Adipocyte (in vitro differentiated cells): ENCODE measurements at places on chromosomes 1 and 21.

DNA sequence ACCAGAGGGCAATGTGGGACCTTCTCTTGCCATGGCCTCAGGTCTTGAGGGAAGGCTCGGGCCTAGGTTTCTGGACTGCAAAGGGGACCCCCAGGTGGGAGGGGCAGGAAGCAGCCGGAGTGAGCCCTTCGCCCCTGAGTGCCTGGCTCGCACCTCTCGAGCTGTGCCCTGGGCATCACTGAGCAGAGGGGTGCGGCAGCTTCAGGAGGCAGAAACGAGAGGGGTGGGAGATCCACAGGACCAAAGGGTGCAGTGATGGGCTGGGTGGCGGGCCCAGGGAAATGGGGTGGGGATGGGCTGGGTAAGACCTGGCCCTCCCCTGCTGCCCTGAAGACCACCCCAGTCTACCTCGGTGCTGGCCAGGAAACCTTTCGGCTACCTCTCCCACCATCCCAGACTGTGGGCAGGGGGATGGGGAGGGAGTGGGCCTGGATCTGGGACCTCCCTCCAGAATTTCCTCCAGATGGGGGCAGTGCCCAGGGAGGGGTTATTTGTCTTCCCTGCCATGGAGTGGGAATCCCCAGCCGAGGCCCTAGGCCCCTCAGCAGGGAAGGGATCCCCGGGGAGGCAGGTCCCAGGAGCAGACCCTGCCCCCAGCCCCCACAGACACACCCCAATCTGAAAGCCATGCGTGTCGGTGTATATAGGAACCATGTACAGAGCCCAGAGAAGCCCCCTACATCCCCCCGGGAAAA is 21.3 kb downstream of the A3GALT2 start:
- DNase-seq, result no peak

- DNase-seq, result no peak
Measured at GRCh38 chr21:44896561-44897286, 23.2 kb upstream of the PTTG1IP start.

DNA sequence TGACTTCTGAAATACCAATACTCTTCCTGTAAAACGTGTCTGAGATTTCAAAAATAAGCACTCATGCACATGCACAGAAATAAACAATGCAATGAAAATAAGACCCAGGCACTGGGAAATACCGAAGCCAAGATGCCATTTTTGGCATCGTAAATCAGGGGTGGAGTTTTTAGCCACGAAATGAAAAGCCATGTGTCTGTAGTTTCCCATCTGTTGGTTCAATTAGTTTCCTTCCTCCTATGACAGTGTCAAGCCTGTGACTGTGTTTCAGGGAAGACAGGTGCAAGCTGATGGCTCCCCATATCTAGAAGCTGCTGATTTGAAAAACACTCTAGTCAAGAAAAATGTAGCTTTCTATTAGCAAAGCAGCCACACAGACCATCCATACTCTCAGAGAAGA is 480.4 kb upstream of the CAMK1G start:
- DNase-seq, result no peak

DNA sequence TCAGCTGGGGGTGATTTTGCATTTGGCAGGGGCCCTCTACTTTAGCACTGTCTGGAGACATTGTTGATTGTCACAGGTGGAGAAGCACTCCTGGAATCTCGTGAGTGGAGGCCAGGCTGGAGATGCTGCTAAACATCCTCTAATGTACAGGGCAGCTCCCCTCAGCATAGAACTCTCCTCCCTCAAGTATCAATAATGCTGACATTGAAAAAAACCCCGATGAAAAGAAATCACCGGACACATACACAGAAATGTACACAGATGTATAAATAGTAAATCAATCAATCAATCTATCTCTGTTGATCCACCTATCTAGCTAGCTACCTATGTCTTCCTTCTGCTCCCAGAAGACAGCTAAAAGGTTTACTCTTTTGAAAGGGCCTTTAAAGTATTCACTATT is 89.4 kb upstream of the KCNJ15 start:
- no peak for DNase-seq

DNA sequence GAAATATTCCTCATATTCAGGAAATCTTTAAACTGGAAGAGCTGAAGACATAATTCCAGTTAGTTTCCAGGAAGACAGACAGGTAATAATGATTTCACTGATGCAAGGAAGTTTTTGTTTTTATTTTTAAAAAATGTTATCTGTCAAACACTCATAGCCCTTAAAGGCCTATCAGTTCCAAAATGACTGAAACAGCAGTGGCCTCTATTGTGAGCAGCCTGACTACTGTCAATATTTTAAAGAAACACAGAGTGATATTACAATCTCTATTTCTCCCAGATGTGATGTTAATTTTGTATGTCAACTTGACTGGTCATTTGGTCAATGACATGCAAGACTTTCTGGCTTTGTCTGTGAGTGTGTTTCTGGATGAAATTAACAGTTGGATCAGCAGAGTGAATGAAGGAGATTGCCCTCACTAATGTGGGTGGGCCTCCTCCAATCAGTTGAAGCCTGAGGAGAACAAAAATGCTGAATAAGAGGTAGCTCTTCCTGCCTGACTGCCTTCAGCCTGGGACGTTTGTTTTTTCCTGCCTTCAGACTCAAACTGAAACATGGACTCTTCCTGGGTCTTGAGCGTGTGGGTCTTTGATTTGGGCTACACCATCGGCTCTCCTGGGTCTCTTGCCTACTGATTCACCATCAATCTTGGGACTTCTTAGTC is 31.3 kb upstream of the SLC30A10 start:
- no peak for DNase-seq

- no peak for DNase-seq
Measured at GRCh38 chr1:90809996-90810395, 92.9 kb upstream of the BARHL2 start.

GRCh38 chr1:18861082-18861481 is 1.6 kb upstream of the TAS1R2 start:
- DNase-seq, result no peak

DNA sequence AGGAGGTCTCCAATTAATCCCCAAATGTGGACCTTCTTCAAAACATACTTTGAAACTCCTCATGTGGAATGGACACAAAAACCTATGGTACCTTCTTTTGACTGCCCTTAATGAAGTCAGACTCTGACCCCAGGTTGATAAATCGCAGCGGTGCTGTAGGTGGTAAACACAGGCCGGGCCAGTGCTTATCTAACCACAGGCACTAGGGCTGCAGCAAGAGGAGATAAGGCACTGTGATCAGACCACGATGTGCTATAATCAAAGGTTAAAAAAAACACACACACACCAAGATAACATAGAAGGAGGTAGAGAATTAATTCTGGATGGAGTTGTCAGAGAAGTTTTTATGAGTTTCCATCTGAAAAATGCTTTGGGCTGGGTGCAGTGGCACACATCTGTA is 52.3 kb upstream of the SIPA1L2 start:
- no peak for DNase-seq

DNA sequence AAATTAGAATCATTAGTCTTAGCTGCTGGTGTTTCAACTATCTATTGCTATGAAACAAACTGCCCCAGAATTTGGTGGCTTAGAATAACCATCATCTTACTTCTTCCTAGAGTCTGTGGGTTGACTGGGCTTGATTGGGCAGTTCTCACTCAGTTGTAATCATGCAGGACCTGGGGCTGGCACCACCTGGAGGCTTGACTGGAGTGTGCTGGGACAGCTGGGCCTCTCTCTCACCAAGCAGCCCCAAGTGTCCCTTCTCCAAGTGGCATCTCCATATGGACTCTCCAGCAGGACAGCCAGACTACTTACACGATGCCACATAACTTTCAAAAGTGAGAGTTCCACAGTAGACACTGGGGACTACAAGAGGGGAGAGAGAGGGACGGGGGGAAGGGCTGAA is 140.3 kb upstream of the ATP1B1 start:
- DNase-seq, result no peak

DNA sequence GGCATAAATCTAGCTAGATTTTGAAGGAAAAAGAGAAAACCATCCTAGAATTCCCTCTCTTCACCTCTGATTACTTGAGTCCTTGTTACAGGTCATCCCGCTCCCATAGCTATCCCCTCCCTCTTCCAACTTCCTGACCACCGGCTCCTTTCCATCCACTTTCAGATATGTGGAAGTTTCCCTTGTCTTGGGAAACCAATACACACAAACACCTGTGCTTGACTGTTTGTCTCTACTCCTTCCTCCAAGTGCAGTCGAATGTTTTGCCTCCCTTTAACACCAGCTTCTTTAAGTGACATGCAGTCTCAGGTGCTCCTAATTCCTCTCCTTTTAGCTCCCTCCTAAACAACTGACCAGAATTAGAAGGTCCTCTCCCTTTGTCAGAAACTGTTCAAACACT is 70.0 kb downstream of the PTGER3 start:
- no peak for DNase-seq

DNA sequence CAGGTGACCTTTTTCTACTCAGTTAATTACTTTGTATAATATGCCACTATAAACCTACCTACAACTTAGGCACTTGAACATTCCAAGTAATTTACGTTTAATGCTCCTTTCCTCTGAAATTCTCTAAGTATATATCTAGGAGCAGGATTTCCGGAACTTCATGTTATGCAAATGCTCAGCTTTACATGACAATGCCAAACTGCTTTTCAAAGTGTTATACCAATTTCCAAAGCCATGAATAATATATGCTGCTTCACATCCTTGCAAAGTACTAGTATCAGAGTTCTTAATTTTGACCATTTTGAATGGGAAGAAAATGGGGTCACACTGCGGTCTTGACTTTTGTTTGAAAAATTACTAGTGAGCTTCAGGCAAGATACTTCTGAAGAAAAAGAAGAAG is 5.8 kb upstream of the XCL1 start:
- no peak for DNase-seq

- no peak for DNase-seq
Measured at GRCh38 chr1:24190983-24191461, 3.9 kb upstream of the IFNLR1 start.

GRCh38 chr1:202159534-202160371 is 649 bp downstream of the PTPN7 start:
- no peak for DNase-seq

DNA sequence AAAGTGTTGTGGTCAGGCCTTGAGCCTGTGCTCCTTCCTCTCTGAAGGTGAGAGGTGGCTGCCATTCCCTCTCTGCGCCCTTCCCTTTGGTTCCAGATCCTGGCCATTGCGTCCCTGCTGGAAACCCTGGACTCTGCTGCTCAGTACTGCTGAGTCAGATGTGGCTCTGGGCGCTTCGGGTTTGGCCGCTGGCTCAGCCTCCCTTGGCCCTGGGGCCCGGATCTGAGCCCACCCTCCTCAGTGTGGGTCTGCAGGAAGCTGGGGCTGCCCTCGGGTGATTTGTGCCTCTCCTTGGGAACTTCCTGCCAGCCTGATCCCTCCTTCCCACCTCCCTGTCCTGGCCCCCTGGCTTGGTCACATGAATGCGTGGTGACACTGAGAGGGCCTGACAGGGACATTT is 32.2 kb downstream of the QSOX1 start:
- DNase-seq, result no peak

GRCh38 chr1:113136476-113136875 is 63.5 kb downstream of the LRIG2 start:
- peak; percentile 17 for DNase-seq

- no peak for DNase-seq
Measured at GRCh38 chr1:203089651-203090045, 3.8 kb upstream of the MYOG start.
